ENCODE measurements at places on chromosomes 16 and 17.

DNA sequence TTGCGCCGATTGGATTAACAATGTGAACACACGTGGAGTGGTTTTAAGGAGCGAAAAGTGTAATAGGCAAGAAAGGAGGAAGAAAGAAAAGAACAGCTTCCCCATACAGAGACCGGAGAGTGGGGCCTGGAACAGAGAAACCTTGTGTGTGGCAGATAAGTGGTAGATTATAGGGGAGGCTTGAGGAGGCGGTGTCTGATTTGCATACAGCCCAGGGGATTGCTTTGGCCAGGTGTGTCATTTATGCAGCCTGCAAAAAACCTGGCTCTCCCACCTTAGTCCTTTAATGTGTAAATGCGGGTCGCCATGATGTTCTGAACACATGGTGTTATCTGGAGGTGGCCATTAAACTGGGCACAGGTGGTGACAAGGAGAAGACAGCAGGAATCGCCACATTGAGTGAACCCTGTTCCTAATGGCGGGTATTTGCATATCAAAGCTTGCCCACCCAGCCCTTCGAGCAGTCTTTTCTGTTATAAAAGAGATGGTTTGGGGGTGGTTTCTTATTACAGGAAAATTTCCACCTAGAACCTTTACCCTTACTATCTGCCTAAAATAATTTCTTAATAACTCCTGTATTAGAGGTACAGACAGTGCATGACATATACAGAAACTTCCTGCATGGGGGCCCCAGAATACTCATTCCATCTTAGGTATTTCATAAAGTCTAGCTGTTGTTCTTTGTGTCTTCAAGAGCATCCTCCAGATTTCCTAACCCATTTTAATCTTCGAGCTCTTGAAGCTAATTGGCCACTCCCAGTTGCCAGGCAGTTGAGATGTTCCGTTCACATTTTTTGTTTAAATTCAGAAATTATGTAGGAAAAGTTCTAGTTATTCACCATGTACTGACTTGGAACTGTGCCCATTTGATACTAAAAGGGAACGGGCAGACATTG lies 292.5 kb downstream of the RBFOX1 start:
- no peak for DNase-seq

DNA sequence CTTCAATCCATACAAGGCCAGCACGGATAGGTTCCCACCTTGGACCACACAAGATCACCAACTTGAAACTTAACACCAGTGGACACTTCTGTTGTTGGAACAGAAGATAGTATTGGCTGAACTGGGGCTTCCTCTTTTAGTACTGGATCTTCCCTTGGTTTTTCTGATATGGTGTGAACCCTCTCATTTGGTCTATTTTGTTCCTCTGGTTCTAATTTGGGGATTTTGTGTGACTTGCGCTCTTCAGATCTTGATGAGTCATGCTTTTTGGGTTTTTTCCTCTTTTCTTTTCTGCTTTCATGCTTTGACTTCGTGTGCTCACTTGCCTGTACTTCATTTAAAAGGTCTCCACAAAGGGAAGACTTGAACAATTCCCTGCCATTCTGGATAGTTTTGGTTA lies 39.0 kb downstream of the SOST start:
- DNase-seq = no peak

- no peak for DNase-seq
These were observed 658 bp upstream of the ZNF771 start for GRCh38 chr16:30406795-30407101.

DNA sequence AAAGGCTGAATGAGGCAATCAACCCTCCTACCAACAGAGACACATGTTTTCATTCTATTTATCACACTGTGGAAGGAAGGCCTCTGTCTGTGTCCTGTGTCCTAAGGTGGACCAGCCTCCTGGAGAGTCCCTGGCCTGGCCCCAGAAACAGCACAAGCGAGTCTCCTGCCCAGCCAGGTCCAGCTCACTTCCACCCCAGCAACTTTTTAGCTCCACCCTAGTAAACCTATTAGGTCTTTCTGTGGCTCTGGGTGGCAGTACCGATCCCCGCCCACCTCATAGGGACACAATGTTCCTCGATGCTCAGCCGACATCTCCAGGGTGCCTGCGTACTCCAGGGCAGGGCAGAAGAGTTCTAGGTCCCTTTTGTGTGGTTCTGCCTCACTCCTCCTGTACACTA lies 10.7 kb downstream of the DRC3 start:
- DNase-seq = no peak

GRCh38 chr16:89192956-89193575 lies 7.3 kb downstream of the SLC22A31 start:
- DNase-seq = peak; percentile 55

DNA sequence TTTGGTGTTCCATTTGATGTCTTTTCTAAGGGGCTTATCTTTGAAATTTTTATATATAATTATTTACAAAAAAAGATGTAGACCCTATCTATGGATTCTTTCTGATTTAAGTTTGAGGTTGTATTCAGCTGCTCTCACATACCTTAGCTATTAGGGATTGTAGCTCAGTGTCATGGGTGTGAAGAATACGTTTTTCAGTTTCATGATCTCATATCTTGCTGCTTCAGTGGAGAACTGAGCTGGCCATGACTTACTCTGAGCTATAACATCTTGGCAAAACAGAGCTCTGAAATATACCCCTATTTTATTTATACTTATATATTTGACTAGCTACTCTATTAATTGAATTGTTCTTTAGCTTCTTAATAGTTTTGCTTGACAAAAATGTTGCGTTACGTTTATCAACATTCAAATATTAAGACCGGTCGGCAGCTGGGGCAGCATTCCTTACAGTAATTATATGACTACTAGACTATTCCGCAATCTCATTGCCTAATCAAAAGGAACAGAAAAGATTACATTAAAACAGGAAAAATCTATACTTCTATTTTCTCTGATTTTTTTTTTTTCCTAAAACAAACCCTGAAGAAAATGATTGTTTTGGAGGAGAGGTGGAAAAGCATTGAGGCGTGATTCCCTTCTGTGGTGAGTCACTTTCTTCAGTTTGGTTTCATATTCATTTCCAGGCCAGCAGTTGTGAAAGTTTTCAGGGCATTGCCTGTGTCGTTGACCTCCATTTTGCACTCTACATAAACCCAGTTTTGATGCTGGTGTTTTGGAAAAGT lies 24.1 kb upstream of the KRT24 start:
- DNase-seq = no peak

DNA sequence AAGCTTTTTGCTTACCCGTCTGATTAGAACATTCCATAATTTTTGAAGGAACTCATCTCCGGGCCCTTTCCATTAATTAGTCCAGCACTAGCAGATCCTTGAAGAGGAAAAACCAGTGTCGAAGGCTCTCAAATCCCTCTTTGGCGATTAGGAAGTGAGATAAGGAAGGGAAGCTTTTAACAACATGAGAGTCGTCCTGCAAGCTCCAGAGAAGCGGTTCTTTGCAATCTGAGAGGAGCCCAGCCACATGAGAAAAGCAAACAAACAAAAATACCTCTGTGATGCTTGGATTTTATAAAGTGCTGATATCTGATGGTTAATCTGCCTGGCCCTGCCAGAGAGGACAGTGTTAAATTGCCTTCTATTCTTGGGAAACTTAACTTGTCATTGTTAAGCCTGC lies 339.8 kb upstream of the SALL1 start:
- DNase-seq = no peak

DNA sequence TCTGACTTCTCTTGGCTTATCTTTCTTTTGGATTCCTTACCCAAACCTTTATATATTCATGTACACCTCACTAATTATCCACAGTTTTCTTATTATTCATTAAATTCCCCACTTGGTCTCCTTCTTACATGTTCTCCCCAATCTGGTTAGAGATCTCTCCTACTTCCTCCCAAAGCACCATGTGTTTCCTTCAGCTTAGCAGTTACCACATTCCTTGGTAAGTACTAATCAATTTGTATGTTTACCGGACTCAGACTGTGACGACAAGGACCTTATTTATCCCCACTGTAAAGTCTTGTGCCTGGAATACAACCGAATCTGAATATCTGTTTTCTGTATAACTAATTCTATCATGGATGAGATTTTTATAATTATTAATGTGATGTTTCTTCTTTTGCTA lies 389.5 kb downstream of the KCNJ2 start:
- DNase-seq = no peak

DNA sequence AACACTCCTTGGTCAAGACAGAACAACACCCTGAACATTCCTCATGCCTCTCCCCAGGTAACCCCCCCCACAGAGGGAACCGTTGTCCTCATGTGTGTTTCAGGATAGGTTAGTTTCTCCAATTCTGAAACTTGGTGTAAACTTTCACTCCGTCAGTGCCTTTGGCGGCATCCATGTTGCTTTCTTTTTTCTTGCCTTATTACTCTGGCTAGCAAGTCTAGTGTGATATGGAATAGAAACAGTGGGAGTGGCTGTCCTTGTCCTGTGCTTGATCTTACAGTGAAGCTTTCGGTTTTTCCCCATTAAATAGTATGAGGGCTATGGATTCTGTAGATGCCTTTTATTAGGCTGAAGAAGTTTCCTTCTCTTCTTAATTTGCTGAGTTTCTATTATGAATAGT lies 35.7 kb upstream of the GNG13 start:
- DNase-seq = no peak

DNA sequence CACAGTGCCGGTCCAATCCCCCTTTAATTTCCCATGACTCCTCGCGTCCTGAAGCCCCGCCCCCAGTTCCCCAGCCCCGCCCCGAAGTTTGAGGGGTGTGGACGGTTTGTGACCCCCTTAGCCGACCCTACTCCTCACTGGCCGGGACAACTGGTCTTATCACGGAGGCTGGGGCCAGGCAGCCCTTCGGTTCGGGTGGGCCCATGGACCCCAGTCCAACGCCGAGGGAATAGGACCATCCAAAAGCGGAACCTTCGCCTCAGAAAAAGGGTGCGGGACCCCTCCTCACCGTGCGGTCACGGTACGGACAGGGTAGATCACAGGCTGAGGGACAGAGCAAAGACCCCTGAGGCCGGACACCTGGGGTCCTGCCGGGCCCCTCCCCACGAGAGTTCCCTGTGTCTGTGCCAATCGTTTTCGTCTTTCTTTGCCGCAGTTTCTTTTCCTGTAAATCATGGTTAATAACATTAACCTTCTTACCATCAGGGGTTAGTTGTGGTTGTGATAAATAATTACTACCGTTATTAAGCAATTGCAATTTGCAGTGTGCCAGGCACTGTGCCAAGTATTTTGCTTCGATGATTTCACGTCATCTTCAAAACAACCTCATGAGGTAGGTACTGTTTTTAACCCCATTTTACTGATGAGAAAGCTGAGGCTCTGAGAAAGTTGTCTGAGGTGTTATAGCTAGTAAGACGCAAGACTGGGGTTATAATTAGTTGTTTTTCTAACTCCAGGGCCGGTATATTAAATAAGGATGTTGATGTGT lies 543 bp downstream of the TMUB2 start:
- DNase-seq = no peak

DNA sequence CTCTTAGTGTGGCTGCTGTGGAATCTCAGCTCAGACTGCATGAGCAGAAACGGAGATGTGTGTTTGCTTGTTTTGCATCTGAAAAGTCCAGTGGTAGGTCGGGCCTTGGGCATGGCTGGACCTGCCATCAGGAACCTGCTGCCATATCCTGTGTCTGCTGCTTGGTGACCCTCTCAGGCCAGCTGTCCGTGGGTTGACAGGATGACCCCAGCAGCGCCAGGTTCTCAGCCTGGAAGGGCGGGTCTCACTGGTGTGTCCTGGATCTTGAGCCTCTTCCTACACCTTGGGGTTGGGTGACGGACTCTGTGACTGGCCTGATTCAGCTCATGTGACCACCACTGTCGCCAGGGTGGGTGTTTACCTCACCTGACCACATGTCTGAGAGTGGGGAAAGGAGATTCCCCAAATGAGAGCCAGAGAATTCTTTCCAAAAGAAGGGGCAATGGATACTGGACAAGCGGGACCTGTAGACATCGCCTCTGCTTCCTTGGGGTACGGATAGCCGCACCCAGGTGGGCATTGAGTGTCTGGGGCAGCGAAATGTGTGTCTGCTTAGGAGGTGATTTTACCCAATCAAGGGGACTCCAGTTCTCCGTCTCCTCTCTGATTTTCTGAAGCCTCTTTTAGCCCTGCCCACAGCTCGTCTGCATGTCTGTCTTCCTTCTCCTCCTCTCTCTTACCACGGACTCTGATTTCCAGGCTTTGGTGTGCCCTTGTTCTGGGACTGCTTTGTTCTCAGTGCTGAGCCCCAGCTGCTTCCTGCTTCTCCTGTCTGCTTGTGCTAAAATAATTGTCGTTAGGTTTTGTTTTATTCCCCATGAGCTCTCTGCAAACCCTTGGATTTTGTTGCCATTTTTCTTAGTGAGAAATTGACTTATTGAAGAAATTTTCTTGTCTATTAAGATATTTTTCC lies 399.7 kb downstream of the CPPED1 start:
- no peak for DNase-seq

GRCh38 chr16:85570213-85570734 lies 42.8 kb upstream of the GSE1 start:
- no peak for DNase-seq

- no peak for DNase-seq
These were observed 2.2 kb upstream of the AURKB start for GRCh38 chr17:8212312-8213180.

- DNase-seq = no peak
These were observed 1.9 kb downstream of the USH1G start for GRCh38 chr17:74921026-74921681.

DNA sequence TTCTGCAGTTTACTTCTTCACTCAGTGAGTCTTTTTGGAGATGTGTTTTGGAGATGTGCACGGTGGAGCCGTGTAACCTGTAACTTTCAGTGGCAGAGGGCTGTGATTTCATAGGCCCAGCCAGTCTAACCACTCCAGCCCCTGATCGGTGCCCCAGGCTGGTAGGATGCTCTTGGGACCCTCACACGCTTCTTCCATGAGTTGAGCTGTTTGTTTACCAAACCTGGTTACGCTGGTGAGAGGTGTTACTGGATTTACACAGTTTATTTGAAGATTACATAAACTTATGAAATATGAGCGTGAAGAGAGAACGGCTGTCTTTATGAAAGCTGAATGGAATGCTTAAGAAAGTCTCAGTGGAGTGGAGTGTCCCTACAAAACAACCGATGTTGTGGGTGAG lies 96.7 kb downstream of the CMIP start:
- DNase-seq = no peak

DNA sequence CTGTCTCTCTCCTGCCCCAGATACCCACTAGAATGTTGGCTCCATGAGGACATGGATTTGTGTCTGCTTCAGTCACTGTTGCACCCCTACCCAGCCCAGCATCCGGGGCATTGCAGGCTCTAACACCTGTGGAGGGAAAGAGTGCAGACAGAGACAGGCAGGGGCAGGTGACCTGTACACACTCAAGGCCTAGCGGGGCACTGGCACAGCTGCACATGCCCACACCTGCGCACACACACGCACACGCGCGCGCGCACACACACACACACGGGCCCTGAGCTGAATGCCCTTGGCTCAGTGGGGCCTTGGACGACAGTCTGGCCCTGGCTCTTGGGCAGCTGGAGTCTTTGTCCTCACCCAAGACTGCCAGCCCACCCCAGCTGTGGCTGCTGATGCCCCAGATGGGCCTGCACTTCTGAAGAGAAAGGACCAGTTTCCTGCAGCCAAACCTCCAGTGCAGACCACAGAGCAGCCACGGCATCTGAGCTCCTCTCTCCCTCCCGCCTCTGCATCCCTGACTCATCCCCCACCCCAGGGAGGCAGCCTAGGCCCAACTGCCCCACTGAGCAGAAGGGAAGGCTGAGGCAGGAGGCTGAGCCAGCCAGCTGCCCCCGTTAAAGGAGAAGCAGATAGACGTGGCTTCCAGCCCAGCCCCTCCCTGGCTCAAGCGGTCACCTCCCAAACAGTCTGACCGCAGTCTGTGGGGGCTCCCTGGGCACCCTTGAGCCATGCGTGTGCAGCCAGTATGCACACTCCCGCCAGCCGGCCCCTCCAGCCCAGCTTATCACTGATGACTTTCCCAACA lies 12.3 kb upstream of the RAI1 start:
- no peak for DNase-seq

Measured in activated T-helper 2 cell treated with anti-CD3 and anti-CD28 coated beads, Interferon-gamma antibody, Interleukin-2, Interleukin-4, amounts not matched to agents 10 μg/mL and 5 μg/mL and 100 μg/mL, durations not matched to agents 14 hours and 24 hours and 36 hours (primary cell).